HCT116 (cell line): ENCODE measurements at places on chromosomes 13 and 19. TPM values are rescaled to one million over a fixed set of nuclear protein-coding genes. Genes with fewer than 3 reads are reported as not detected.

The TMPRSS9 gene
- not detected for total RNA-seq

The TSSK6 gene
- total RNA-seq, result 4.1 TPM

The DIRAS1 gene
- 33.7 TPM for total RNA-seq

The NEK5 gene
- total RNA-seq, result 1.5 TPM

The CBY2 gene
- not detected for total RNA-seq

The WDR88 gene
- total RNA-seq, result not detected

The CD33 gene
- 3.1 TPM for total RNA-seq

The FAM216B gene
- total RNA-seq, result not detected

The RASAL3 gene
- 0.57 TPM for total RNA-seq

The ZGLP1 gene
- total RNA-seq, result 5.0 TPM

The PRMT1 gene
- 428 TPM for total RNA-seq

The KCNJ14 gene
- total RNA-seq, result 2.5 TPM

The CAPN12 gene
- 8.8 TPM for total RNA-seq

The TBC1D17 gene
- total RNA-seq, result 32.9 TPM

The ZNF28 gene
- total RNA-seq, result 17.8 TPM

The THSD1 gene
- 0.76 TPM for total RNA-seq

The HSH2D gene
- total RNA-seq, result 21.4 TPM

The KRTDAP gene
- total RNA-seq, result 0.74 TPM

The PLIN5 gene
- total RNA-seq, result 8.1 TPM

The LILRB2 gene
- total RNA-seq, result not detected

The PTBP1 gene
- 676 TPM for total RNA-seq

The CCDC106 gene
- 1.0 TPM for total RNA-seq

The IRGC gene
- total RNA-seq, result not detected

The GPC5 gene
- total RNA-seq, result not detected

The IL11 gene
- 2.8 TPM for total RNA-seq

The HOMER3 gene
- total RNA-seq, result 45.2 TPM

The NLRP11 gene
- 0.86 TPM for total RNA-seq

The ZNF606 gene
- total RNA-seq, result 0.05 TPM

The C1QTNF9B gene
- not detected for total RNA-seq

The ABHD8 gene
- 5.2 TPM for total RNA-seq

The FUT1 gene
- 14.1 TPM for total RNA-seq

The POLR2I gene
- total RNA-seq, result 108 TPM

The JSRP1 gene
- total RNA-seq, result 0.30 TPM

The ZNF726 gene
- total RNA-seq, result not detected

The ZBTB7A gene
- total RNA-seq, result 49.5 TPM

The HPN gene
- total RNA-seq, result 0.32 TPM

The GJB2 gene
- 44.7 TPM for total RNA-seq

The OXGR1 gene
- not detected for total RNA-seq

The SCEL gene
- total RNA-seq, result 0.07 TPM

The MCF2L gene
- 19.3 TPM for total RNA-seq

The PRSS57 gene
- total RNA-seq, result not detected

The CCDC70 gene
- not detected for total RNA-seq

The PNMA8A gene
- total RNA-seq, result not detected

The TEX29 gene
- not detected for total RNA-seq

The MAP4K1 gene
- 9.1 TPM for total RNA-seq

The UBE2L5 gene
- total RNA-seq, result 0.15 TPM

The FGF21 gene
- total RNA-seq, result 0.81 TPM

The C19orf85 gene
- 0.34 TPM for total RNA-seq

The ZNF649 gene
- total RNA-seq, result 7.3 TPM

The ANGPTL8 gene
- total RNA-seq, result not detected

The PROZ gene
- not detected for total RNA-seq

The ZNF493 gene
- 2.2 TPM for total RNA-seq

The DCAF15 gene
- 46.2 TPM for total RNA-seq

The NBEA gene
- 4.1 TPM for total RNA-seq

The FCHO1 gene
- total RNA-seq, result 28.1 TPM

The PSG1 gene
- not detected for total RNA-seq

The ZNF723 gene
- total RNA-seq, result not detected

The INSL3 gene
- 0.96 TPM for total RNA-seq
